ENCODE measurements at places on chromosomes 2 and 18.

DNA sequence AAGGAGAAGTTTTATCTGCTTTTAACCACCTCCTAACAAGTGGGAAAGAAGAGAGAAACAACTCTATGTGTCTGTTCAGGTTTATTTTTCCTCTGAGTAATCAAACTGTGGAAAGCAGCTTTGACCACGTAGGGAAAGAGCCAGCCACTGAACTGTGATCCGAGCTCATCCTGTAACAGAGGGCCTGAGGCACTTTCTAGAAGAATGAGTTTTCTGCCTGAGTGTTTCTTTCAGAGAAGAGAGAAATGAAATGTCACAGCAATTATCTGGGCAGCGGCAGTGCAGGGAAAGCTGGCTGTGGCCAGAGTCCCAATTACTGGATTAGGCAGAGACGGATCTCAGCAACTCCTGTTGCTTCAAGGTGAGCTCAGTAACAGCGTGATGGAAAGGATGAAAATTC lies 151.9 kb downstream of the CD226 start:
- DNase-seq = no peak

- DNase-seq = no peak
Observed at GRCh38 chr2:111685342-111685741, 198.7 kb downstream of the ANAPC1 start.

DNA sequence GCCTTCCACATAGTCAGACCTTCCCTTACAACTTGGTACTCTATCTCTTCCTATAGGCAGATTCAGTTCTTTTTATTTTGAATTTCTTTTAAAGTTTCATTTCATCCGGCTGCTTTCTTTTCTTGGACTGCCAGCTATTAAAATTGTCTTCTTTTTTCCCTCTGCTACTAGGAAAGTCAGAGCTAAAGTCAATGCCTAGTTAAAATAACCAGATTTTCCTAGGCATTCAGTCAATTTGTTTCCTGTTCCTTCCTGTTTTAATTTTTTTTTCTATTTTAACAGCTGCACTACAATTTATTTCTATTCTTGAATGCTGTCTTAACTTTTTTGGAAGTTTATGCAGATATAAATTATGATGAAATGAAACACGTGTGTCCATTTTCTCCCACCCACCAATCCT lies 84.8 kb downstream of the EVA1A start:
- DNase-seq = no peak

GRCh38 chr2:105090091-105090490 lies 52.2 kb downstream of the MRPS9 start:
- DNase-seq = no peak

DNA sequence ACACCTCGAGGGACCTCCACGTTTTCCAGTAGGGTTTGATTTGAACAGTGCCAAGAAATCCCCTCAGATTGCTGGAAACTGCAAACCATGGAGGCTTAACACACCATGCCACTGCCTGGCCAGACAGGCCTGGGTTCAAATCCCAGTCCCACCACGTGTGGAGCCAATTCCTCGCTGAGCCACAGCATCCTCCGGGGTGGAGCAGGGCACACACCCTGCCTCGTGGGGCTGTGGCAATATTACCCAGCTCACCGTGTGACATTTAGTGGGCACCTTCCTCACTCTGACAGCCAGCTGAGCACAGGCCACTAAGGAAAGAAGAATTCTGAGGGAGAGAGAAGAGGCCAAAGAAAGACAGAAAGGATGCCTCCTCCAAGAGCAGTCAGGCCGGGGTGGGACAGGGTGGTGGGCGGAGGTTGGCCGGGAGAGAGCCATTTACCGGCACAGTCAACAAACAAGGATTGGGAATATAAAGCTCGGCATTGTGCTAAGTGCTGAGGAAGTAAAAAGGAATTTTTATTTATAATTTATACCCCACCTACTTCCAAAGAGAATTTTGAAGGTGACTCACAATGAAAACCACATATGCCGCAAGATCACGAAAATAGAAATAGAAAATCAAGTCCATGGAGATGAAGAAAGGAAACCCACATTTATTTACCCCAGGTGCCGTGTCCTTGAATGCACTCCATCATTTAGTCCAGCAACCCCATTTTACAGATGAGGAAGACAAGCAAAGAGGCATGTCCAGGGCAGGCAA lies 111.5 kb downstream of the MCFD2 start:
- no peak for DNase-seq

- DNase-seq = no peak
Observed at GRCh38 chr2:229419158-229419557, 148.1 kb upstream of the PID1 start.

DNA sequence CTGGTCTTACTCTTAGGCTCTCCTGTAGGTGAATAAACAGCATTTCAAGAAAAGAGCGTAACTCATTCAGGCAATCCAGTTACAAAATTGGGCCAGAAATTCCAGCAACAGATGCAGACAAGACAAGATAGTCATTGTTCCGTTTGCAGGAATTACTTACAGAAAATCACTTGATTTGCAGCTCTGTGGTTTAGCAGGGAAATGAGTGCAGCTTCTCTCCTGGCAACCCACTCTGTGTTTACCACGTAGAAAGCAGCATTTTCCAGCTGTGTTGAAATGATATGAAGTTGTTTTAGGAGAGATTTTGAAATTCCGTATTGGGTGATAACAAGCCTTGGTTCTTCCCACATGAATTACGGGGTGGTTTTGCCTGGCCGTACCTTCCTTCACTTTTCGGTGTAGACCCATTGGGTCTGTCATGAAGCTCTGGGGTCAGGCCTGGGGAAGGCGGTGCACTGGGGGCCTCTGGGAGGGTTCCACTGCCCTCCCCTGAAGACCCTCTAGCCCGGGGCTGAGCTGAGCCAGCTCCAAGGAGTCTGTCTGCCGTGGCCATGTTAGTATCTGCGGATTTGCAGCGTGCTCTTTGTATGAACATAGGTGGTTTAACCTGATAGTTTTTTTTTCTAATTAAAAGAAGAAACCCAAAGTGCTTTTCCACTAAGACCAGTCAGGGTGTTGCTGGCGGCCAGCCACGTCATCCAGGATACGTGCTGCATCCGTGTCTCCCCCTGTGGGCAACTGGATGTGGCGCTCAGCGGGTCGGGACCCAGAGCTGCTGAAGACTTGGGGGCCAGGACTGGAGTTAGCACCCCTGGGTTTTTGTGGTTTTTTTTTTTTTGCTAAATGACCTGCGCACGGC lies 58.9 kb upstream of the KCNG2 start:
- DNase-seq = no peak

- no peak for DNase-seq
Observed at GRCh38 chr18:1014509-1014908, 109.8 kb downstream of the ADCYAP1 start.

- no peak for DNase-seq
Observed at GRCh38 chr2:129861666-129862288, 117.7 kb upstream of the RAB6C start.

- DNase-seq = no peak
Observed at GRCh38 chr2:60306267-60306861, 247.1 kb downstream of the BCL11A start.

- DNase-seq = no peak
Observed at GRCh38 chr2:231942180-231942579, 16.0 kb upstream of the NPPC start.

- DNase-seq = no peak
Observed at GRCh38 chr18:50468807-50469206, 91.1 kb upstream of the MAPK4 start.

DNA sequence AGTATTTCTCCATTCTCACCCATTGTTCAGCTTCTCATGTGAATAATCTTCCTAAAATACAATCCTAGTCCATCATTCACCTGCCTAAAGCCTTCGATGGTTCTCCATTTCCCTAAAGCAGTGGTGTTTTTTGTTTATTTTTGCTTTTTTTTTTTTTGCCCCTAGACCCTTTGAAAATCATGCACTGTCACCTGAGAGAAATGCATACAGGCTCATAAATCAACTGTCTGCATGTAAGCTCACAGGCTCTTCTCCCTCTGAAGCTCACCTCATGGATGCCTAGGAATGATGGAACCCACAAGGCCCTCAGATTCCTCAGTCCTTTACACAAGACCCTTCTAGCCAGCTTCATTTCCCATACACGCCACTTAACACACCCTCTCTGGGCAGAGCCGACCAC lies 31.5 kb downstream of the B4GALT6 start:
- DNase-seq = no peak

- peak; percentile 53 for DNase-seq
Observed at GRCh38 chr18:79403723-79404566, 8.2 kb downstream of the NFATC1 start.

GRCh38 chr2:229273006-229273722 lies 2.1 kb upstream of the PID1 start:
- DNase-seq = no peak

GRCh38 chr2:41496908-41497307 lies 550.9 kb upstream of the PKDCC start:
- DNase-seq = no peak

DNA sequence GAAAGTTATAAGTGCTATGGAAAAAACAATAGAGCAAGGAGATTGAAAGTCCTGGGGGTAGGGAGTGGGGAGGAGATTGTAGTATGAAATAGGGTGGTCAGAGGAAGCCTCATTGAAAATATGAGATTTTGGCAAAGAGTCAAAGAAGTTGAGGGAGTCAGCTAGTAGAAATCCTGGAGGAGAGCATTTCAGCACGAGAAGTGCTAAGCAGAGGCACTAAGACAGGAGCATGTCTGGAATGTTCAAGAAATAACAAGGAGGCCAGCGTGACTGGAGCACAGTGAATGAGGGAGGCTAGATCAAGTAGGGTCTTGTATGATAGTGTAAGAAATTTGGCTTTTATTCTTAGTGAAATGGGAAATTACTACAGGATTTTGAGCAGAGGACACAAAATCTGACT lies 2.1 kb upstream of the TSPYL6 start:
- no peak for DNase-seq

- no peak for DNase-seq
Observed at GRCh38 chr2:204533629-204534370, 11.5 kb upstream of the PARD3B start.

GRCh38 chr2:28358668-28359201 lies 33.9 kb upstream of the FOSL2 start:
- peak; percentile 62 for DNase-seq

- no peak for DNase-seq
Observed at GRCh38 chr2:18849841-18850578, 260.6 kb upstream of the NT5C1B start.

DNA sequence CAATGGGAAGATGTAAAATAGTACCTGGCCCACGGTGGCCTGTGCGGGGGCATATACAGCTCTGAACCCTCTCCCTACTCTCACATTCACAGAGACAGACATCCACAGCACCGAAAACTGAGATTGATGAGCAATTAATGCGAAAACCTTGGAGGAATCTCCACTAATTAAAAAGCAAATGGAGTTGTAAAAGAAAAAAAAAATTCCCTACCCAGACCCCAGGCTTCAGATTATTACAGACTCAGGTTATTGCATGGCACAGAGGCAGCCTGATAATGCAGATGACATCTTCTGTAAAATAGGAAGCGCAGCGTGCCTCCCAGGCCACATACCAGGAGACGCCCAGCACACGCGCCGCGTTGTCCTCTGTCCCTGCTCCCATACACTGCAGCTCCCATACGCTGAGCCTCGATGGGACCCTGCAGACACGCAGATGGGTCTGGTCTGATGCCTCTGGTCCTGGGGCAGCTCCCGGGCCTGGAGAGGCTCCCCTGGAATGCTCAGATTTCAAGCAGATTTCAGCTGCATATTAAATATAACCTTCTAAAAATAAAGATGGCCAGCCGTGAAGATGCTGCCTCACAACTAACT lies 496.1 kb upstream of the MYT1L start:
- DNase-seq = no peak

- DNase-seq = no peak
Observed at GRCh38 chr2:170505631-170506275, 209.4 kb upstream of the SP5 start.

- peak; percentile 93 for DNase-seq
Observed at GRCh38 chr2:37083873-37084794, at the start of the genes GPATCH11 and HEATR5B. TSS of gene GPATCH11 (plus strand) at chr2:37084518. CDS start at chr2:37088382, 3,864 bp downstream. TSS of gene HEATR5B (minus strand) at chr2:37084372. CDS start at chr2:37083414, 958 bp downstream.

DNA sequence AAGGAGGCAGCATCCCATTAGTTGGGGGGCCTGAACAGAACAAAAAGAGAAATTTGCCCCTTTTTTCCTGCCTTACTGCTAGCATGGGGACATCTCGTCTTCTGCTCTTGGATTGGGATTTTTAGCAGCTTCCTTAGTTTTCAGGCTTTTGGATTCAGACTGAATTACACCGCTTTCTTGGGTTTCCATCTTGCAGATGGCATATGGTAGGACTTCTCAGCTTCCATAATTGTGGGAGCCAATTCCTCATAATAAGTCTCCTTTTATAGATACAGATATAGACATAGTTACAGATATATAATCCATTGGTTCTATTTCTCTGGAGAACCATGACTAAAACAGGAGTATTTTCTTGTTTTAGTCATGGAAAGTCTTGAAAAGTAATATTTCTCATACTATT lies 5.2 kb upstream of the RAPGEF4 start:
- no peak for DNase-seq

DNA sequence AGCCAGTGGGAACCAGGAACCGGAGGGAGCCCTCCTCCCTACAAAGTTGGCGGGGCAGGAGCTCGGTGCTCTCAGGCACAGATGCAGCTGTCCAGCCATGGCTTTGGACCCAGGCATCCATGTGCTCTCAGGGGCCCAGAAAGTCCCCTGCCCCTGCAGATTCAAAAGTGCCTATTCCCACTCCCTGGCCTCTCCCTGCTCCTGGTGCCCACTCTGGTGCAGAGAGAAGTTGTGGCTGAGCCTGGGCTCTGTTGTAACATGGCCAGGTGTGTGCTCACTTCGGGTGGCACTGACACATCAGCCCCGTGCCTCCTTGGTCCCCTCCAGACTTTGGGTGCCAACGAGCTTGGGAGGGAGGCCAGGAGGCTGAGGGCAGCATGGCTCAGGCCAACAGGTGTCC lies 315.8 kb upstream of the KYNU start:
- DNase-seq = no peak

Data from natural killer cell treated with Interleukin-12 subunit alpha and Interleukin-12 subunit beta and Interleukin-15 and Interleukin-18, amount 100 ng/mL, for 72 hours (primary cell).